ENCODE measurements at places on chromosomes 12 and 14.

- DNase-seq = no peak
Observed at GRCh38 chr14:61221906-61222305, 59.2 kb downstream of the TMEM30B start.

- no peak for DNase-seq
Observed at GRCh38 chr14:39406560-39406959, 25.7 kb downstream of the FBXO33 start.

- DNase-seq = no peak
Observed at GRCh38 chr12:82740129-82741000, 53.7 kb downstream of the TMTC2 start.

DNA sequence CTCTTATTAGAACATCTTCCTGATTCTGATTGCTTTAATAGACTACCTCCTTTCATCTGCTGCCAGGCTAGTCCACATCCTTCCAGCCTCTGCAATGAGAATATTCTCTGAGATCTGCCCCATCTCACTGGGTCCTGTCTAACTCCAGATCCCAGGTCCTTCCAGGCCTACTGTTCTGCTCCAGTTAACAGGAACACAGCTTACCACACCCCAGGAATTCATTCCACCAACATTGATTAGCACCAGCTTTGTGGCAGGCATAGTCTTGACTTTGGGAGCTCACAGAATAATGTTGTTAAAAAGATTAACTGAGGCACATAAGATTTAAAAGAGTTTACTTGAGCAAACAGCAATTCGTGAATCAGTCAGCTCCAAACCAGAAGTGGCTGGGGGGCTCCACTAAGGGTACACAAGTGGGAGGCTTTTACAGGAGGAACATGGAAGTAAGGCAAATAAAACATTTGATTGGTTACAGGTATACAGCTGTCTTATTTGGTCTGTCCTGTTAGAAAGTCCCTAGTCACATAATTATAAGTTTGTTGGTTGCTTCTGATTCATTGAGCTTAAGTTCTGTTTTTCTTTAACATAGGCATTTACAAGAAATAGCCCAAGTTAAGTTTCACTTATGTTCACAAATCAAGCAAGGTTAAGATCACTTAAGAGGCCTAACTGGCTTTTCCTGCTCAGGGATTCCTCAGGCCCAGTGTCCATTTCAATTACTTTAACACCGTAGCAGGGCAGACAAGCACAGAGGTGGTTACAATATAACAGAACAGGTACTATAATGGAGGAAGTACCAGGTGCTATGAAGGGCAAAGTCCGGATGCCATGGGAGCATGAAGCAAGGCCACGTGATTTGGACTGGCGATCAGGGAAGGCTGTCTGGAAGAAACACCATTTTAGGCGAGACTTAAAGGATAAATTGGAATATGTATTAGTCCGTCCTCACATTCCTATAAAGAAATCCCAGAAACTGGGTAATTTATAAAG is 12.2 kb upstream of the MYH7 start:
- no peak for DNase-seq

GRCh38 chr12:11055306-11055705 is 6.8 kb downstream of the TAS2R46 start:
- no peak for DNase-seq

DNA sequence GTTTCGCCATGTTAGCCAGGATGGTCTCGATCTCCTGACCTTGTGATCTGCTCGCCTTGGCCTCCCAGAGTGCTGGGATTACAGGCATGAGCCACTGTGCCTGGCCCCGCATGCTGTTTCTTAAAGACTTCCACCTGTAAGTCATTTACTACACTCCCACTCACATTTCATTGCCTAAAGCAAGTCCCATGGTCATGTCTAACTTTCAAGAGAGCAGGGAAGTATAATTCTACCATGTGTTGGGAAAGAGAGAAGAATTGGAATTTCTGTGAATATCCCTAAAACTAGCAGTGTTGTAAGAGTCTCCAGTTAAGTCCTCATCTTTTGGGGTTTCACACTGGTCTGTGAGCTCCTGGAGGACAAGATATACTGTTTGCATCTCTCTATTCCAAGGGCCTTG is 139.7 kb downstream of the EMP1 start:
- DNase-seq = no peak

DNA sequence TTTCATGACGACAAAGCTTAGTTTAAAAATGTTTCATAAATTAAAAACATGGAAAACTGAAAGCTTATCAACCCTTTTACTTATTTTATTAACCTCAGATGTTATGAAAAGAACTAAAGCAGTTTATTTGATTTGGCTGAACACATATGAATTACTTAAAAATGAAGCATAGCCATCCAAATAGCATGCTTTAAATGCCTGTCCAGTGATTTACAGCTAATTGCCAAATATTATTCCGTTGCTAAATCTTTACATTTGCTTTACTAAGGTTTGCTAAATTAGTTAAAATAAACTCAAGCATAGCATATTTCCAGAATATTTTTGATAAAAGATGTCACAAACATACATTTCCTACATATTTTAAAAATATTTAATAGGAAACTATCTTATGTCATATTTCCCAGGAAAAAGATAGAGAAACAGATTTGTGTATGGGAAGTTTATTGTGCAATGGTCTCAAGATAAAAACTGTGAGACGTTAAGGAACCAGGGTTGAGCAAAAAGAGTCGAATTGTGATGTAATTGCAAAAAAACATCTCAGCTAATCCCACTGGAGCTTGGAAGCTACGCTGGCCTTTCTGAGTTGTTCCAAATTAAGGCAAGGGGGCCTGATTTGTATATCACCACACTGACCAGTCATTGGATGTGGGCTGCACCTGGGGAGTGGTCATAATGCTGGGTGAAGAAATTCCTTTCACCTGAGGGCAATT is 25.8 kb downstream of the GPR135 start:
- no peak for DNase-seq

GRCh38 chr12:51970904-51971646 is 19.6 kb downstream of the ACVR1B start:
- peak; percentile 55 for DNase-seq

DNA sequence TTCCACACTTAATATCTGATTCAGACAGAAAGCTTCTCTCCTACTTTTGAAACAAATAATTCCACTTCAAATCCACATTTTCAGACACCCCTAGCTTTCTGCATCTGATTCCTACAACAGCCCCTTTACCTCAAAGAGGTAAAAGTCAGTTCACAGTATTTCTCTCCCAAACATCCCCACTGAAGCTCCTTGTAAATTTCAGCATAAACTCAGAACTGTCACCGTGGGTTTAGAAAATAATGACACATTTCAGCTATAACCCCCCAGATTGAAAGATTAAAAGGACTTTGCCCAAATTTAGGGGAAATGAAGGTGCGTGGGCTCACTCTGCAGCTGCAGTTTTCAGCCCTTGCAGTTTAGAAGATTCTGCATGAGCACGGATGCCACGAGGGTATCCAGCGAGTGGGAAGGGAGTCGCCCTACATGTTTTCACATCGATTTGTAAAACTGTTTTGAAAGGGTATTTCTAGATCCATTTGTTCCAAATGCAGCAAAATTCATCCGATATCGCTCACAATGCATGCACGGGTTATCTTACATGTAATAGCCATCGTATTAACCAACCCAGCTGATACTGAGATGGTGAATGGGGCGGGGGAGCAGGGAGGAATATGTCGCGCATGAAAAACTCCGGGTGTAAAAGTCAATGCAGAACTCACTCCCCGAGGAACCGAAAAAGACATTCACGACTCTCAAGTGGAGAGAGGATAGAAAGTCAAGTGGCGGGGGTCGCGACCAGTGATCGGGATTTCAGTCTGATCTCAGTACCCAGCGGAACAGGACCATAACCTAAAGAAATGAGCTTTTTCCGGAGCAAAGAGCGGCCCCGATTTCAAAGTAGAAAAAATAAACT is 5.0 kb upstream of the CCND2 start:
- no peak for DNase-seq

DNA sequence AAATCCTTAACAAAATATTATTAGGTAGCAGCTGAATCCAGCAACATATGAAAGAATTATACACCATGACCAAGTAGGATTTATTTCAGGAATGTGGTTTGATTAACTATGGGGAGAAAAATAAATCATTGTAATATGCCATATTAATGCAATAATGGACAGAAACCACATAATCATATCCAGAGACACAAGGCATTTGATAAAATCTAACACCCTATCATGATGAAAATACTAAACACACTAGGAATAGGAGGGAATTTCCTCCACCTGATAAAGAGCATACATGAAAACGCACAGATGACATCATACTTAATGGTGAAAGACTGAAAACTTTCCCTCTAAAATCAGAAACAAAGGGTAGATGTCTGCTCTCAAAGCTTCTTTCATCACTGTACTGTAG is 238.9 kb downstream of the PHLDA1 start:
- DNase-seq = no peak

DNA sequence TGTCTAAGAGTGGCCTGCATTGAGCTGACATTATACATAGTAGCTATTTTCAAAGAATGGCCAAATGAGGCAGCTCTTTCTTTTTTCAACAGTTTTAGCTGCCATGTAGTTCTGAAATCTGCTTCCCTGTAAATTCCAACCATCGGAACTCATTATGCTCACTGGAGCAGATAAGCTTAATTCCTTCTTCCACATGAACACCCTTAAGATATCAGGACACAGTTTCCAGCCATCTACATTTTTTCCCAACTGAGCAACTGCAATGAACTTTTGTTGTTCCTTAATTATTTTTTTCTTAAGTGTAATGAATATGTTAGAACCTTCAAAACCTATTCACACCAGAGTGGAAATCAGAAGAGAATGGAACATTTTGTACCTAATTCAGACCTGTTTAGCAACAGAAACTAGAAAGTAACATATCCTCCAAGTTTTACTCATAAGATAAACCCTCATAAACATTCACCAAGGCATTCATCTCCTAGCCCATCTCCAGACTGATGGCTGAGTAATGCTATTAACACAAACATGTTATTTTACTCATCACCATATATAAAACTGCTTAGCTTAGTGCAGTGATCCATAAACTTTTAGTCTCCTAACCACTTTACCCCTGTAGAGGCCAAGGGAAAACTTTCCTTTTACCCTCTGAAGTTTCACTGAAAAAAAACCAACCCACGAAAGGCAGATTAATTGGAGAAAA is 296.1 kb upstream of the SYT1 start:
- DNase-seq = no peak

DNA sequence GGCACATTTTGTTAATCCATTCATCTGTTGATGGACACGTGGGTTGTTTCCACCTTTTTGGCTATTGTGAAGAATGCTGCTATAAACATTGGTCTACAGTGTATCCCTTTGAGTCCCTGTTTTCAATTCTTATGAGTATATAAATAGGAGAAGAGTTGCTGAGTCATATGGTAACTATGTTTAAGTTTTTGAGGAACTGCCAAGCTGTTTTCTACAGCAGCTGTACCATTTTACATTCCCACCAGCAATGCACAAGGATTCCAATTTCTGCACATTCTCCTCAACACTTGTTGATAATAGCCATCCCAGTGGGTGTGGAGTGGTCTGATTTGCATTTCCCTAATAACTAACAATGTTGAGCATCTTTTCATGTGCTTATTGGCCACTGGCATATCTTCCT is 6.9 kb upstream of the SVOP start:
- DNase-seq = no peak

DNA sequence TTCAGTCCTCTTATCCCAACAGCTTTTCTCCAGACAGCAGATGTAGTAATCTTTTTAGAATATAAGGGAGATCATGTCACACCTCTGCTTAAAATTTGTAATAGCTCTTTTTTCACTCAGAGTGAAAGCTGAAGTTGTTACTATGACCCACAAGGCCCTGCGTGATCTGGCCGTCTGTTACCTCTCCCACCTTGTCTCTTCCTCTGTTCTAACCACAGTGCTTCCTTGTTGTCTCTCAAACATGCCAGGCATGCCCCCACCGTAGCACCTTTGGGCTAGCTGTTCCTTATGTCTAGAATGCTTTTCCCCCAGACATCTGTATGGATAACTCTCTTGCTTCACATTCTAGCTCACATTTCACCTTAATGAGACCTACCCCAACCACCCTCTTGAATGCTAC is 6.5 kb downstream of the NECAP1 start:
- DNase-seq = peak; percentile 18

DNA sequence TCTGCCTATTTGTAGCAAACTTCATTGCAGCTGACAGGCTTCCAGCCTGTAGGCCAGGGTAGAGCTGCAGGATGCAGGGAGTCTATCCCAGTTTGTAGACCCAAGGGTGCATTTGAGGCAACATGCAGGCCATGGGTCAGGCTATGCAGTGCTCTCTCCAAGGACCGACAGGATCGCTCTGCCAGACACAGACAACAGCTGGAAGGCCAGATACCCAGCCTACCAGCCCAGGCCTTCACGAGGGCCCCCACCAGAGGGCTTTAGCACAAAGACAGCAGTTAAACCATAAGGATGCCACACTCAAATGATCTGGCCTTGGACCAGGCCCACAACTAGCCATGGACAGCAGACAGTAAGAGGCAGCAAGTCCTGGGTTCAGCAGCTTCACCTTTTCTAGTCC is 10.3 kb downstream of the KCTD10 start:
- no peak for DNase-seq

DNA sequence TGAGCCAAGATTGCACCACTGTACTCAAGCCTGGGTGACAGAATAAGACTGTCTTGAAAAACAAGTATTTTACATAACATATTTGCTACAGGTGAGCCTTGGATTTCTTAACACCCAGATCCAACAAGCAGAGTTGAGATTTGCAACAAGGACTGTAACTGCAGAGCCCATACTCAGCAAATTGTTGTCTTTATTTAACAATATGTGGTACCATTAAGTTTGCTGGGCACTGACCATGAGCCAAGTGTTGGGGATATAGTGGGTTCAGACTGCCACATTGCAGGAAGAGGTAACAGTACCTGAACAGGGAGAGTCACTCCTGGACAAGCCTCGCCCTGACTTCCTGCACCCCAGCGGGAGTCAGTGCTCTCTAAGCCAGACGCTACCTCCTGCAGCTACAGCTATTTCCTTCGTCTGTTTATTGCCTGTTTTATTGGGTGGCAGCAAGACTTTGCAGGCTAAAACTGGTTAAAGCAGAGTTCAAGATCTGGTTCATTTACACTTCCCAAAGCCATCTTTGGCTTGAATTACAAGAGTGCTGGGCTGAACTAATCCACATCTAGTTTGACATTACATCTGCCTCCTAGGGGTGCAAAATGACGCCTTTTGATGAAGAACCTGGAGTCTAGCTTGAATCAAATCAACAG is 12.5 kb downstream of the AHSA1 start:
- DNase-seq = no peak

DNA sequence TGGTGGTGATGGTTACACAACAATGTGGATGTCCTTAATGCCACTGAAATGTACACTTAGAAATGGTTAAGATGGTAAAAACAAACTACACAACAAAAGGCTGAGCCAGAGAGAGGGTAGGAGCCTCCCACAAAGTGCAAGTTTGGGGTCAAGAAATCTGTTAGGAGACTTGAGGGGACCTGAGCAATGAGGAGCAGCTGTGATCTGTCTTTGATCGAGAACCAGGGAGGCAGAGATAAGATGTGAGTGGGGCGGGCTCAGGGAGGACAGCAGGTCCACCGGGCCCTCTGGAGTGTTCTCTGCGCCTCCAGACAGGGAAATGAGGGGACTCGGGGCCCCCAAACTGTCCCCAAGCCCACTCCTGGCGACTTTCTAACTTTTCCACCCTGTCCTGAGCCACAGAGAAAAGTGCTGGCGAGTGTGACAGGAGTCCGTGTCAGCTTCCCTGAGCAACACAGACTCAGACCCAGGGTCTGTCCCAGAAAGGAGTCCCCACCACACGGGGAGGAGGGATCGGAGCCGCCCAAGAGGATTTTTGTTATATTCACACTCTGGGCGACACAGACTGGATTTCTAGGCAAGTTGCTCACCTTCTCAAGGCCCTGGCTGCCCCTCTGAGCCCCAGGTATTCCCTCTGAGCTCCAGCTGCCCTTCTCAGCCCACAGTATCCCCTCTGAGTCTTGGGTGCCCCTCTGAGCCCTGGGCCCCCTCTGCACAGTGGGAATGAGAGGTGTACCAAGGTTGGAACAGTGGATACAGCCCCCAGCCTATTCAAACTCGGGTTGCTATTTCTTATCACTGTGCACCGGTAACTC is 11.5 kb upstream of the SCARB1 start:
- DNase-seq = no peak

Data from germinal center (tissue), 1 donor.